ENCODE measurements at places on chromosomes 11 and 22. TPM values are rescaled to one million over a fixed set of nuclear protein-coding genes. Genes with fewer than 3 reads are reported as not detected.

Gene CCDC87
- 0.37 TPM for total RNA-seq

Gene USH1C
- not detected for total RNA-seq

Gene C11orf91
- total RNA-seq, result not detected

Gene KIAA0930
- 42.6 TPM for total RNA-seq

Gene FZD4
- 7.0 TPM for total RNA-seq

Gene IGF2
- 0.59 TPM for total RNA-seq

Gene CHRDL2
- total RNA-seq, result not detected

Gene DSCAML1
- not detected for total RNA-seq

Gene LIF
- 1.5 TPM for total RNA-seq

Gene ADM2
- 0.39 TPM for total RNA-seq

Gene ADORA2A
- 4.1 TPM for total RNA-seq

Gene SLC25A18
- total RNA-seq, result 0.73 TPM

Gene OR52N4
- total RNA-seq, result not detected

Gene FOXRED1
- total RNA-seq, result 12.1 TPM

Gene POLD3
- 16.5 TPM for total RNA-seq

Gene MS4A6E
- total RNA-seq, result not detected

Gene KRTAP5-11
- not detected for total RNA-seq
